ENCODE measurements at places on chromosomes 7 and 10. TPM values are rescaled to one million over a fixed set of nuclear protein-coding genes. Genes with fewer than 3 reads are reported as not detected.

GRCh38 chr7:37440738-37441385 lies 7.8 kb downstream of the ELMO1 start:
- no peak for DNase-seq

- no peak for DNase-seq
These were observed 100.7 kb downstream of the GNAI1 start for GRCh38 chr7:80235334-80235733.

DNA sequence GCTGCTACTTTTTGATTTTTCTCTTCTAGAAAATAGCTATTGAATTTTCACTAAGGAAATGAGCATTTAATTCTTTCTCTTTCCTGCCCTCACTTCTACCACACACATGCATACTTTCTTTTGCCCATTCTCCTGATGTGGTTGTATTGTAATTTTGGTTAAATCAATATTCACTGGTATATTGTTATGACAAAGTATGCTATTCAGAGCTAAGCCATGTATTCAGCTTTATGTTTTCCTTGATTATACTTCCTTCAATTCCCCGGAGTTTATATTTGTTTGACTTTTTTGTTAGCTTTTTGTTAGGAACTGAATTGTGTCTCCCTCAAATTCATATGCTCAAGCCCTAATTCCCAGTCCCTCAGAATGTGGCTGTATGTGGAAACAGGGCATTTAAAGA lies 24.0 kb downstream of the LRRC72 start:
- no peak for DNase-seq

- no peak for DNase-seq
These were observed 80.9 kb downstream of the CACNB2 start for GRCh38 chr10:18221123-18221522.

- DNase-seq = no peak
These were observed 59.1 kb downstream of the NRF1 start for GRCh38 chr7:129670656-129671055.

- no peak for DNase-seq
These were observed 554.8 kb downstream of the SORCS1 start for GRCh38 chr10:106609470-106610266.

PHYHIPL gene
- 17.5 TPM for total RNA-seq

All from neural crest cell (in vitro differentiated cells).